ENCODE measurements at places on chromosomes 4 and X.

DNA sequence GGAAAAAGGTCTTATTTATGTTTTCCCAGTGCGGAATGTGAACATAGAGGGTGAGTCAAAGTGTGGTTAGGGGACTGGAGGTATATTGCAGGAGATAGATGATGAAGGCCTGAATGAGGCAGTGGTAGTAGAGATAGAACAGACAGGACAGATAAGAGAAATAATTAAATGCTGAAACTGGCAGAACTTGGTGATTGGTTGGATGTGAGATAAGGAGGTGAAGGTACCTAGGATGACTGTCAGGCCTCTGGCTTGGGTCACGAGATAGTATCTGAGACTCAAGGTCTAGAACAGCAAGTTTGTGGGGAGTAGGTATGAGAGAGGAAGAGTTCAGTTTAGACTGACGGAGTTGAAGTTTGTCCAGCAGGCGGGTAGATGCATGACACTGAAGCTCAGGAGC lies 3.5 kb downstream of the MND1 start:
- DNase-seq: no peak

- no peak for DNase-seq
Observed at GRCh38 chr4:99723612-99724011, 66.0 kb upstream of the C4orf54 start.

DNA sequence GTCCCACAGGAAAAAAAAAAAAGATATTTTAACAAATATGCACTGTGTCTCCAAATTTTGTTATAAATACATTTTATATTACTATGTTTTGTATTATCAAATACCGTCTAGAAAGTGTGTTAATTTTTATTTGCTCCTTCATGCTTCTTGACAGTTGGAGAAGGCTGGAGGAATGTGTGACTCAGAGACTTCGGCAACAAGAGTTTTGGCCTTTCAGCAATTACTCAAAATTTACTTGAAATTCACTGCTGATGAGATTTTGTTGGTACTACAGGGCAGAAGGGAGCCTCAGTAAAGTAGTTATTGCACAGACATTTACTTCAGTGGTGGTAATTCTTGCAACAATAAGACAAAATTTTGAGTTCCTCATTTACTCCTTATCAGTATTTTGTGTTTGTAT lies 2164.0 kb downstream of the PCDH7 start:
- DNase-seq: no peak

GRCh38 chr4:156773648-156774357 lies 197.8 kb downstream of the PDGFC start:
- DNase-seq: no peak

DNA sequence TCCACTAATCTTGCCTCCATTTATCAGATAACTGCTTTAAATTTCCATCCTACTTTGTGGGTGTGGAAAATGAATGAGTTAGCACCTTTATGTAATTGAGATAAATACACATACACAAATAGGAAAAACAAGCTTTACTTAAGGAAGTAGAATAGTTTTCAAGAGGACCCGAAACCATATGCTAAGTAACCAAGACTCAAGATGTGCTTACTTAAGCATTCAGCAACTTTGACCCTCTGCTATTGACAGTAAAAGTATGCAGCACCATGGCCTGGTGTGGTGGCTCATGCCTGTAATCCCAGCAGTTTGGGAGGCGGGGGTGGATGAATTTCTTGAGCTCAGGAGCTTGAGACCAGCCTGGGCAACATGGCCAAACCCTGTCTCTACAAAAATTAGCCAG lies 29.9 kb downstream of the RNF175 start:
- no peak for DNase-seq

DNA sequence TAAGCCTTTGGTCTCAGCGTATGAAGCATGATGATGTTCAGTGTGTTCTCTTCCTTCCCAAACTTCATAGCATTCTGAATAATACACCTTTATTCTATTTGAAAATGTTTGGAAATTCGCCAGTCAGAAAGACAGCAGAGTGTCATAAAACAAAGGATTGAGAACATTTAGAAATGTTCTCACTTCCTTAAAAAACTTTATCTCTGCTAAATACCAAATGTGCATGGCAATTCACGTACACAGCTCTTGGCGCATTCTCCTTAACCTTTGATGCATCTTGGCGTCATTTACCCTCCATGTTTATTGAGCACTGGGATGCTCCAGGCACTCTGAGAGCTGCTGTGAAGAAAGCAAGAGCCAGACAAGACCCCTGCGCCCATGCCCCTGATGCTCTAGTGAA lies 7.2 kb upstream of the IRF2 start:
- no peak for DNase-seq

DNA sequence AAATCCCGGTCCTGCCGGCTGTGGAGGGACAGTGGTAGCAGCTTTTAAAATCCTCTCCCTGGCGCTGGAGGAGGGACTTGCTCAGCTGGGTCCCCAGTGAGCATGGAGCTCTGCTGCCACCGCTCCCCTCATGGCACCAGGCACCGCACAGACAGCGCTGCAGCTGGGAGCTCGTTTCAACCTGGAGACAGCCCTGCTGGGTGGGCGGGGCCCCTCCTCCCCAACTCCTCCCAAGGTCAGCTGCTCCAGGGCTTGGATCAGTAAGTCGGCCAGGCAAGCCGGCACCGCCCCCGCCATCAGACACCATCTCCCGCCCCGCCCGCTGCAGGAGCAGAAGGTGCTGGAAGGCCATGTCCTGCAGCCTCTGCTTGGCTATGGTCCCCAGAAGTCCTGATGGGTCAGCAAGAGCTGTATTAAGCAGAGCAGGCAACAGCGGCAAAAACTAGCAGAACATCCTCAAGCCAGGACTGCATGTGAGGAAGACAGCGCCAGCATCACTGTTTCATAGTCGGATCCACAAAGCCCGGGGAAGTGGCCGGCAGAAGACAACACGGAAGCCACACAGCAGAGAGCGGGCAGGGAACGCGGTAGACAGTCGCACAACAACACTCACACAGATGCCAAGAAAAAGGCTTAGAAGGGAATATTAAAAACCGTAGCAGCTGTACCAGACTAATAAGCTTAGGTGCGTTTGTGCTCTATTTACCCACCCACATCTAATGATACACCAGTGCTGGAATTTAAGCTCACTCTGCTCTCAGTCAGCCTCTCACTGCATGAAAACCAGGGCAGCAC lies 16.2 kb downstream of the ZFYVE28 start:
- no peak for DNase-seq

- DNase-seq: no peak
Observed at GRCh38 chr4:169120624-169121023, 110.6 kb upstream of the CBR4 start.

- DNase-seq: no peak
Observed at GRCh38 chr4:109572154-109572553, 12.1 kb downstream of the MCUB start.

DNA sequence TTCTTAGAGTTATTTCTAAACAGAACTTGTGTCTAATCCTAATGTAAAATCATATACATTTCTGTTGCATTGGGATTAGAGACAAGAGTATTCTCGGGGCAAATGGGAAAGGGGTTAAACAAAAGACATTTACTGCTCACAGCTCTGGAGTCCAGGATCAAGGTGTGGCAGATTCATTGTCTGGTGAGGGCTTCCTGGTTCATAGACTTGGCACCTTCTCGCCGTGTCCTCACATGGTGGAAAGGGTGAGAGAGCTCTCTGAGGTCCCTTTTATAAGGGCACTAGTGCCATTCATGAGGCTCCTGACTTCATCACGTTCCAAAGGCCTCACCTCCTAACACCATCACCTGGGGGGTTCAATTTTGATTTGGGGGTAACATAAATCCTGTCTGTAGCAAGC lies 90.3 kb upstream of the PRKX start:
- DNase-seq: no peak

- DNase-seq: no peak
Observed at GRCh38 chrX:55127692-55128091, 38.9 kb downstream of the PAGE2 start.

DNA sequence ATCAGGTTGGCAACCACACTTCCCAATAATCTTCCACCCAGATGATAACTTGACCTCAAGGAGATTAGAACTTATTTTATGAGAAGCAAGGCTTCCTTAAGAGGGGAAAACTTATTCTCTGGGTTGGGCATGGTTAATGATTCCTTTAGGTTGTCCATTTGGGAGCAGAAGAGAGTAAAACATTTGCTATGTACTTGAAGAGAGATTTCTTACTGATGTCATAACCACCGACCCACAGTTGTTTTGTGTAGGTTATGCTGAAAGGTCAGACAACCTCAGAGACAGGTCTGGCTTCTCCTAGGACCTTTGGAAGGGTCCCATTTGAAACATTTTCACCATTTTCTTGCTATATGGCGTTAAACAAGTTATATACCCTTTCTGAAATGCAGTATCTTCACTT lies 56.1 kb downstream of the FAM114A1 start:
- no peak for DNase-seq

Measured in GM13976 (cell line).